ENCODE measurements at places on chromosomes 1 and 21.

GRCh38 chr1:1929639-1930545 is 10.8 kb upstream of the TMEM52 start:
- no peak for DNase-seq

DNA sequence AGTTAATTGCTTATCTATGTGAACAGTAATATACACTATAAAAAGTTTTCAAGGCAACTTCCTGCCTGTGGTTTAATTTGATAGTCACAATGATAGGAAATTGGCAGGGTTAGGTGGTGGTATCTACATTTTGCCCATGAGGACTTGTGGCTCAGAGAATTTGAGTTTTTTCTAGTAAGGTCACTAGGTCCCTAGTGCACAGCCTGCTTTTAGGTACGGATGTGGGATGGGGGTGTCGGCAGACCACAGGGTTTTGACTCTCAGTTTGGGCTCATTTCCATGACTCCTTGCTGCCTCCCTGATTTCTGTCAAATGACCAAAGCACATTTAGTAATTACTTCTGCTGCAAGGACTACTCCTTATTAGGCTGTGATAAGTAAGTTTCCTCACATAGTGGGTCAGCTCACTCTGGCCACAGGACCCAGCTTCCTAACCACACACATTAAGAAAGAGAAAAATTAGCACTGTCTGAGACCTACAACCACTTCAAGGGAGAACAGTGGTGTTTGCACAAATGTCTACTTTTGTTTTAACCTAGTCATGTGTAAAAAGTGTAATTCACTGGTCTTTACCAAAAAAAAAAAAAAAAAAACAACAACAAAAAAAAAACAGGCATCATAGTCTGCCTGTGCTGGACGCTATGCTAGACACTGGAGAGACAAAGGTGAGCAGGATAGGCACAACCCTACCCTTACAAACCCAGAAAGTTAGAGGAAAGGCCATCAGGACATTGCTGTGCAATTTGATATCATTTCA is 43.7 kb downstream of the MRPL39 start:
- DNase-seq = no peak

GRCh38 chr1:196609370-196609737 is 1.1 kb upstream of the KCNT2 start:
- no peak for DNase-seq

GRCh38 chr1:213419401-213420030 is 368.5 kb downstream of the RPS6KC1 start:
- no peak for DNase-seq

DNA sequence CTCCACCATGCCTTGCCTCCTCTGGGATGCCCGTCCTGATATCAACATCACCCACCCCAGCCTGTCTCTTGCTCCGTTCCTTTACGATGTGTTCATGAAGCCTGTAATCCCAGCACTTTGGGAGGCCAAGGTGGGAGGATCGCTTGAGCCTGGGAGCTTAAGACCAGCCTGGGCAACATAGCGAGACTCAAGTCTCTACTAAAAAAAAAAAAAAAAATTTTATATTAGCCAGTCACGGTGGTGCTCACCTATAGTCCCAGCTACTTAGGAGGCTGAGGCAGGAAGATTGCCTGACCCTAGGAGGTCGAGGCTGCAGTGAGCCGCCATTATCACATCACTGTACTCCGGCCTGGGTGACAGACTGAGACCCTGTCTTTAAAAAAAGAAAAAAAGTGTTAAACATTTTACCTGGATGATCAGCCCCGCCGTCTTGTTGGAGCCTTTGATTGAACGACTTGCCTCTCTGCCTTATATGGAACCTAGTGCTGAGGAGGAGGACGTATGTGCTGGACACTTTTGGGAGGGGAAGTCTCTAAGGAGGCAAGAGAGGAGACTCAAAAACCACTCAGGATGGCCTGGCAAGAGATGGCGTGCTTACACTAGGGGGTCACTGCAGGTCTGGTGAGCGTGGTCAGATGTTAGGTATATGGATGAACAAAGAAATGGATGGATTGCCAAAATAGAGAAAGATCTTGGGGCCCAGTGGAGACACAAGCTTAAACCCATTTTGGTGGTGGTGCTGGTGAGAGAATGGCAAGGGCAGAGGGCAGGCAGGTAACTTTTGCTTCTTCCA is 80.5 kb upstream of the IFFO2 start:
- DNase-seq = no peak

DNA sequence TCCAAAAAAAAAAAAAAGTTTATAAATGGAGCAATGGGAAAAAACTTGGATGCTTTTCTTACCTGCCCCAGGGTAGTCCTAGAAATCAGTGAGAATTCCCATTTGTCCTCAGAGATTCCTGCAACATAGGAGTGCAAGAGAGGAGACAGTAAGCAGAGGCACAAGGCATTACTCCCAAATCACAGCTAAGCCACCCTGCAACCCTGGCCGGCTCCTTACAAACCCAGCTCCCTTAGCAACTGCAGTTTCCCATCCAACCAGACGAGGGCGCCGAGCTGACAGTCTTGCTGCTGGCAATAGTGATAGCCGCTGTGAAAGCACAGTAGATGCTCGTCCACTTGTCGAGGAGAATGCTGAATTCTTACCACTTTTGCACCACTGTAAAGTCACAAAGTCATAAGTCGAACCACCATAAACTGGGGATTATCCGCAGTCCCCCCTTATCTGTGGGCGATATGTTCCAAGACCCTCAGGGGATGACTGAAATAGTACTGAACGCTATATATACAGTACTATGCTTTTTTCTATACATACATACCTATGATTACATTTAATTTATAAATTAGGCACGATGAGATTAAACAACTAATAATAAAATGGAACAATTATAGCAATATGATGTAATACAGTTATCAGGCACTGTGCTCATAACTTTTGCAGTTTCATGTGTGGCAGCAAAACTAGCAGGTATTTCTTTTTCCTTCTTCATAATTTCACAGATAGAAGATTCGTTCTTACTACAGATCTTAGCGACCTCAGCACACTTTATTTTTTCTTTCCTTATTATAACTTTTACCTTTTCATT is 6.0 kb upstream of the PITHD1 start:
- DNase-seq = peak; percentile 62

DNA sequence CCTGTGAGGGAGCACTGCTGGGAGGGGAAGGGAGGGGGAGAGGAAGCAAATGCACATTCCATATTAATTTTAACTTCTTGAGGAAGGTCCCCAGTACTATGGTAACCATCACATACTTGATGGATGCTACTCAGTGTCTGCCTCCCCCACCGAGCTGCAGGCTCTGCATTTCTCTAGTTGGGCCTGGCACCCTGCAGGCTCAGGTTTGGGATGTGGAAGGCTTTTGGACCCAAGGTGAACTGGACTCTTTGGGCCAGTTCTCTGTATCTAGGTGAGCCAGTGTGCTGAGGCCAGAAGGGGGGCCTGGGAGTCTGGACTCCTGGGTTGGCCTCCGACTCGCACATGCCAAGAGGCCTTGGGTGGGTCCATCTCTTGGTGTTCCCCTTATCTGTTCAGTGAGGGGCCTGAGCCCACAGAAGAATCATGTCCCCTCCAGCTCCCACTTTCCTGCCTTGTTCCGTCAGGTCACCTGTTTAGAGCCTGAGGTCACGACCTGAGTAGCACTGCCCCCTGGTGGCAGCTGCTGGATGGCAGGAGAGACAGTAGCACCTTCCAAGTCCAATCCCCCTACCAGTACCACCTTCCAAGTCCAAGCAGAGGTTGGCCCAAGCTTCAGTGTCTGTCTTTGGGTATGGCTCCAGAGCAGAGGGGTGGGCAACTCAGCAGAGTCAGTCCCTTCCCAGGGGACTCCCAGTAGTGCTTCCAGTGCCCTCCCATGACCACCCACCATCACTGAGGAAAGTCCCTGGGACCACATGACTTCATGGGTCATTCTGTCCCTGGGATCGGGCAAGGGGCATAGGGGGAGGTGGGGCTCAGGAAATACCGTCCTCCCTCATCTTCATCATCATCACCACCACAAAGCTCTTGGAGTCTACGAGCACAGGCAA is 241.8 kb downstream of the TRABD2B start:
- DNase-seq = peak; percentile 13

- DNase-seq = no peak
Observed at GRCh38 chr1:204084247-204084772, 11.4 kb downstream of the SOX13 start.

GRCh38 chr1:54528613-54529012 is 19.4 kb upstream of the ACOT11 start:
- no peak for DNase-seq

- DNase-seq = no peak
Observed at GRCh38 chr21:45329261-45330074, 41.8 kb upstream of the POFUT2 start.

GRCh38 chr1:10402729-10403274 is 3.9 kb downstream of the PGD start:
- no peak for DNase-seq

- DNase-seq = no peak
Observed at GRCh38 chr1:2480986-2481364, 4.9 kb downstream of the PLCH2 start.

GRCh38 chr1:155071701-155072100 is 6.9 kb upstream of the EFNA3 start:
- no peak for DNase-seq

DNA sequence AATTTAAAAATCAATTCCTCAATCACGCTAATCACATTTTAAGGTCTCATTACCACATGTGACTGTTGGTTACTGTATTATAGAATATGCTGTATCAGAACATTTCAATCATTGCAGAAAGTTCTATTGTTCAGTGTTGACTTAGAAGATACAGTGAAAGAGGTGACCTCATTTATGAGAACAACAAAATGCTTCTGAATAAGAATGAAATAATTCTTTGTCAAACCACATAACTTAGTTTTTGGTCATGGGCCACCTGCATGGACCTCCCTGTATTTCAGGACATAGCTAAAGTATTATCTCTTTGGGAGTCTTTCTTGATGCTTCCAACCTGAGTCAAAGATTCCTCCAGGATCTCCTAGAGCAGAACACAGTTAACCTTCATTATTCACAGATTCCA is 22.3 kb downstream of the MFSD2A start:
- no peak for DNase-seq

- no peak for DNase-seq
Observed at GRCh38 chr21:26091480-26092018, 79.0 kb downstream of the APP start.

DNA sequence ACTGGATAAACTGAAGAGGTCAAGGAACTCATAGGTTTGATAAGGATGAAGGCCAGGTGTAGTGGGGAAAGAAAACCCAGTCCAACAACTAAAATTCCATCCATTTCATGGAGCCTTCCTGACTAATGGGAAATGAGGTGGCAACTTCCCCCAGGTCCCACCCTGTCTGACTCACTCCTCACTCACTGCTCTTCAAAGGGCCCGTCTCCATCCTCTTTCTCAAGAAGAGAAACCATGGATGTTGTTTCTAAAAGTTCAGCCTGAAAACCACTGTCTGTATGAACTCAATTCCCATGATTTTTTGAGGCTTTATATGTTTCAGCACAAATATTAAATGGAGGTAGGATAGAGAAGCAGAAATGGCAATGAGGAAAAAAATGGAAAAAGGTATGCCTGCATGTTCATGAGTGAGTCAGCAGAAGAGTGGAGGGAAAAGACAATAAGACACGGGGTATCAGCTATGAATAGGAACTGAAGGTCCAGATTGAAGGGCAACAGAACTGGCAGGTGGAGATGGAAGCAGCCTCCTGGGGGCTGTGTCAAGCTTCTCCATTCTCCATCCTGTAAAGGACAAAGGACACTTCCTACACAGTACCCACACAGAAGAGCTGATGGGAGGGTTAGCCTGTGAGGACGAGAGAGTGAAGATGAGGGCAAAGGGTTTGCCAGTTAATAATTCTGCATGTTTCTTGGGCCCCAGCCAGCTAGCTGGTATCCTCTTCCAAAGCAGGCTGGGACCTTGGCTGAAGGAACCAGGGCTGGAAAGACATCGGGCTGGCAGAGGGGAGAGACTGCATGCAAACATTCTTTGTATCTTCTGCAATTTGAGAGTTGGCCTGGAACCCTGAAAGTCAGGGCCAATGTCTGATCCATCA is 5.5 kb upstream of the ELOVL1 start:
- no peak for DNase-seq

- DNase-seq = no peak
Observed at GRCh38 chr21:35587841-35588380, 472.4 kb downstream of the SETD4 start.

GRCh38 chr1:216246577-216247203 is 176.6 kb downstream of the USH2A start:
- no peak for DNase-seq

Measured in T-helper 1 cell (primary cell).